ENCODE measurements at places on chromosomes 11 and 22.

DNA sequence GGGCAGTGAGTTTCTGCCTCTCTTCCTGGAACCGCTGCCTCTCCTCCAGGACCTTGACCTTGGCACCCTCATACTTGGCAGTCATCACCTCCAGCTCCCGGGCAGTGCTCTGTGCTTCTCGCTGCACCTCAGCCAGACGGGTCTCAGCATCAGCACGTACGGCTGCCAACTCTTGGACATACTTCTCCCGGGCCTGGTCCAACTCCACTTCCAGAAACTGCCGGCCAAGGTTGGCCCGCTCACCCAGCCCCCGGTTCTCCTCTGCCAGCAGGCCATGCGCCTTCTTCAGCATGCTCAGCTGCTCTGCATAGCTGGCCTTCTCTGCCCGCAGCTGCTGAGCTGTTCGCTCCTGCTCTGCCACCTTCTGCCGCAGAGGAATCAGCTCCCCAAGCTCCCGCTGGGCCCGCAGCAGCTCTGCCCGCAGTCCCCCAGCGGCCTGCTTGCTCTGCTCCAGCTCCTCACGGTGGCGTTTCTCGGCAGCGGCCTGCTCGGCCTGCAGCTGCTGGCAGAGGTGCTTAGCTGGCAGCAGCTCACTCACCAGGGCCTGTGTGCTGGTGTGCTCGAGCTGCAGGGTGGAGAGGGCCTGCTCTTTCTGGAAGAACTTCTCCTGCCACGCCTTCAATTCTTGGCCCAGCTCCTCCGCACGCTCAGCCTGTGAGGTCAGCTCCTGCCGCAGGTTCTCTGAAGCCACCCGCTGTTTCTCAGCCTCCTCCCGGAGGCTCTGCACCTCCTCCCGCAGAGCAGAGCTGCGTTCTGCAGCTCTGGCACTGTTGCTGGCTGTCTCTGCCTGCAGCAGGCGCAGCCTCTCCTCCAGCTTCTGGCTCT is 14.4 kb downstream of the IL18BP start:
- DNase-seq: no peak

DNA sequence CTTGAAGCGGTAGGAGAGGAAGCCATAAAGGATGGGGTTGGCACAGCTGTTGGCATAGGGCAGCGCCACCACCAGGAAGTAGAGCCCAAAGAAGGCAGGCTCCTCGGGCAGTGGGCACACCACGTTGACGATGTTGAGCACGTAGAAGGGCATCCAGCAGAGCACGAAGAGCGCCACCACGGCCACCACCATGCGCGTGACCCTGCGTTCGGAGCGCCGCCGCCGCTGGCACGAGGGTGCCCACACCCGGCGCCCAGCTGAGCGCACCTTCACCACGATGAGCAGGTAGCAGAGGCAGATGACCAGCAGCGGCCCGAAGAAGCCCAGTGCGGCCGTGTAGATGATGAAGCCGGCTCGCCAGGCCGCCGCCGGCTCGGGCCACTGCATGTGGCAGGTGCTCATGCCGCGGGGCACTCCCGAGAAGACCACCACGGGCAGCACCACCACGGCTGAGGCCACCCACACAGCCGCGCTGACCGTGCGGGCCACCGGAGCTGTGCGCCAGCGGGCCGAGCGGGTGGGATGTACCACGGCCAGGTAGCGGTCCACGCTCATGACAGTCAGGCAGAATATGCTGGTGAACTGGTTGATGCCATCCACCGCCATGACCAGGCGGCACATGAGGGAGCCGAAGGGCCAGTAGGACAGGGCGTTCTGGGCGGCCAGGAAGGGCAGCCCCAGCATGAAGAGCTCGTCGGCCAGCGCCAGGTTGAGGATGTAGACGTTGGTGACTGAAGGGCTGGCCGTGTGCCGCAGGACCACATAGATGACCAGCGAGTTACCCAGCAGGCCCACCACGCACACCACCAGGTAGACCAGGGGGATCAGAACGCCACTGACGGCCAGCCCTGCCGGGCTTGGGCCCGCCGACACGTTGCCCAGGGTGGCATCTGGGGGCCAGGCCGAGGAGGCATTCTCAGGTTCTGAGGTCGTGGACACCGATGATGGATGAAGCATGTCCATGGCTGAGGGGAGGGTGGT is 5.1 kb downstream of the SSTR3 start:
- peak; percentile 17 for DNase-seq

DNA sequence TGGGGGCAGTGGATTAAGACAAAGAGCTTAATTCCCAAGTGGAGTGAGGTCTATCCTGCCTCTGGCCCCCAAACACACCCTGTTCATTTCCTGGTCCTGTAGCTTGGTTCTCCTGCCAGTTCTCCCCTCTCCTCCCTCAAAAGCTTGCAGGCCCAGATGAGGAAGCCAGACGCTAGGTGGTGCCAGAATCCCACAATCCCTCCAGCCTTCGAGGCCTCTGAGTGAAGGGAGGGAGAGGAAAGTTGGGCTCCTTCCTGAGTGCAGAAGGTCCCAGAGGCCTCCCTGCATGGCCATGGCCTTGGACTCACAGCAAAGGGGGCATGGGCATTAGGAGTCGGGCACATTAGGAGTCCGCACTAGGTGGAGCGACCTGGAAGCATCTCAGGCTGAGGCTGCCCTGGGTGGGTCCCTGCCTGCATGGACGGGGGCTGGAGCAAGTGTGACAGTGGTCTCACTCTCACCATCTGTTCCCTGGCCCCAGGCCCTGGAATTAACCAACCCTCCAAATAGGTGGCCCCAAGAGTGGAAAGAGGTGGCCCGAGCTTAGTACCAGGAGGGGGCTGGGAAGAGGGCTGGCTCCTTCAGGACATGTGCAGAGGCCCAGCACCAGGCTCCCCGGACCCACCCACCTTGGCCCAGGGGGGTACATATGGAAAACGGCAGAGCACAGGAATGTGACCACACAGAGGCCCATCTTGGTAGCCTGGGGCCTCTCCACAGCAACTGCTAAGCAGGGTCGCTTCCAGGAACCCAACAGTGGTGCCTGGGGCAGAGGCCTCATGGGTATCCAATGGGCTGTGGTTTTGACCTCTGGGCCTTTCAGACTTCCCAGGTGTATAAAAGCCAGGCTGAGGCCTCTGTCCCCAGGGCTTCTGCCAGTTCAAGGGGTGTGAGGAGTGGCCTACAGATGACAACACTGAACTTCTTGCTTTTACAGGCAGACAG is 5.2 kb downstream of the FXYD2 start:
- peak; percentile 50 for DNase-seq

DNA sequence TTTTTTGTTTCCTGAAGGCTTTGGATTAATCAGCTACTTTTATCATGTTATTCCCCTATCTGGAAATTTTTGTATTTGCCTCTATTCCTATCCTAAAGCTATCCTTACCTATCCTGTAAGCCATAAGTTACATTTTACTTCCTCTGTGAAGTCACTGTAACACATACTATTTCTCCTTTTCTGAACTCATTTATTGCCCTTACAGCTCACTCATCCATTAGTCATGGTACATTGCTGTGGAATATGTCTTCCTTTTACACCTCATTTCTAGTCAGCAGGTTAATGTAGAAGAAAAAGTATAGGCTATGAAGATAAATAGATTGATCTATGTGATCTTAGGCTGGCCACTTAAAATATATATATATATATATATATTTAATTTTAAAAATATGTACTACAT is 28.0 kb downstream of the SWAP70 start:
- DNase-seq: no peak

DNA sequence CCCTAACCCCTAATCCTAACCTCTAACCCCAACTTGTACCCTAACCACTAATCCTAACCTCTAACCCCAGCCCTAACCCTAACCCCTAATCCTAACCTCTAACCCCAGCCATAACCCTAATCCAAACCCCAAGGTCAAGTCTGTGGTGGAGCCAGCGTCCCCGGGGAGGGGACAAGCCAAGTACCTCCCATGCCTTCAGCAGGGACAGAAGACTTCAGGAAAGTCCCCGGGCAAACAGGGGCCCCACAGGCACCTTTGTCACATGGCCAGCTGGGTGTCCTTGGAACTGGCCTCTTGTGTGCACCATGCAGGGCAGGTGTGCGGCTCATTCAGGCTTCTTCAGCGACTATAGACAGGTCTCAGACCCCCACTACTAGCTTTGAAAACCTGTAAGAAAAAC is 555.8 kb downstream of the BRD1 start:
- DNase-seq: no peak

- no peak for DNase-seq
These were observed 39.2 kb downstream of the CD6 start for GRCh38 chr11:61010466-61011228.

- no peak for DNase-seq
These were observed 5.3 kb upstream of the GNB1L start for GRCh38 chr22:19859861-19860510.

DNA sequence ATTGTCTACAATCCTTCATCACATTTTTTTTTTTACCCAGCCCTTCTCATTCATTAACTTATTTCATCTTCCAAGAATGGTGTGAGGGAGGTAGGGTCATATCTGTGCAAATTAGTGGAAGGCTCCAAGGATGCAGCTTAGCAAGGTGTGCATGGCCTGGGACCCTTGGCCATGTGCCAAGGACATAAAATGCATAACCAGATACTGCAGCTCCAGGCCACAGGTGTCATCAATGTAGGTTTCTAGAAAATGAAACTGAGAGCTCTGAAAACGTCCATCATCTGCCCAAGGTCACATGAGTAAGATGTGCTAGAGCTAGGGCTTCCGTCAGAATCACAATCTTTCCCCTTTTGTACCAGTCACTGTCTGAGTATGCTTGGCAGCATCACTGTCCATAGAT is 29.8 kb downstream of the ANKK1 start:
- no peak for DNase-seq

GRCh38 chr11:103659743-103660142 is 376.7 kb upstream of the DDI1 start:
- DNase-seq: no peak

GRCh38 chr22:49779853-49780697 is 47.6 kb downstream of the BRD1 start:
- no peak for DNase-seq

- no peak for DNase-seq
These were observed 67.4 kb upstream of the A4GALT start for GRCh38 chr22:42788021-42788420.

DNA sequence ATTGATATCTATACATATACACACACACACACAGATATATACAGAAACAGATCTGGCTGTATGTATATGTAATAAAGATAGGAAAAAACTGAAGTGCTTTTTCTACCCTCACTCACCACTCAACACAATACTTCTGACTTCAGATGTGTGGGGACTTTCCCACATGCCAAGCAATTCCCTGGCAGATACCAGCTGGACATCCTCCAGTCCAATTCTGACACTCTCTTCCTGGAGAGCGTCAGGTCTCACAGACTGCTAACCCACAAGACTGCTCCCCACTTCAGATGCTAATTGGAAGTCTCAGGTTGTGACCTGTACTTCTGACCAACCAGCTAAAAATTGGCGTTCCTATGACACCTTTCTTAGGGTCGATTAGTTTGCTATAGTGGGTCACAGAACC is 140.6 kb downstream of the ATG16L2 start:
- no peak for DNase-seq

DNA sequence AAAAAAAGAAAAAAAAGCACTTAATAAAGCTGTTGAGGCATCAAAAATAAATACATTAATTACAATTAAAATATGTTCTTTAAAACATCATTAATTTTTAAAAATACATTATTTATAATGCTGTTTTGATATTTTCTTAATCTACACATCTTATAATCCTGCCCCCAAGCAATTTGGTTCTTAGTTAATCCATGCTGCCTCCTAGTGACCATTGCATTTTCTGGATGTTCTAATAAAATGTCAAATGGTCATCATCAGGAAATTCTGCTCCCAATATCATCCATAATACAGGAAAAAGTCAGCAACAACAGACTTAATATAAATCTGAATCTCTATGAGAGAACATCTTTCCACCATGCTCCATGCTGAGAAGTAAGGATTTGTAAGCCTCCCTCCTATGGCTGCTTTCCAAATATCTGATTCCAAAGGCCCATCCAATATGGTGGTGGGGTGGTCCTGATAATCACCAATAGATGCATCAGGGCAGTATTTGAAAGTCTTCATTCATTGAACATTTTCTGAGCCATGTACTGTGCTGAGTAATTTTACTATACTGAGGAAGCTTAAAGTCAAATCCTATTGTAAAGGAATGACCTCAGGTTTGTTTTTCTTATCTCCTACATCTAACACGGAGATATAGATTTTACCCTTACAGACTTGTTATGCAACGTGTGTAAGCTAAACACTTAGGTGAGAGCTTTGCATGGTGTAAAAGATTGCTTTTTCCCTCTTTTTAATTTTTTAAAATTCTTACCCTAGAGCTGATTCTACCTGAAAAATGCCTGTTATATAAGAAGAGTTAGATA is 124.7 kb upstream of the BMAL1 start:
- DNase-seq: no peak

- DNase-seq: peak; percentile 37
These were observed at the start of gene CECR2 for GRCh38 chr22:17369439-17370025. Gene CECR2 (plus strand): TSS chr22:17369460. CDS start chr22:17369784, 324 bp downstream.

- no peak for DNase-seq
These were observed 39.3 kb upstream of the LRRC4C start for GRCh38 chr11:41498726-41499125.

DNA sequence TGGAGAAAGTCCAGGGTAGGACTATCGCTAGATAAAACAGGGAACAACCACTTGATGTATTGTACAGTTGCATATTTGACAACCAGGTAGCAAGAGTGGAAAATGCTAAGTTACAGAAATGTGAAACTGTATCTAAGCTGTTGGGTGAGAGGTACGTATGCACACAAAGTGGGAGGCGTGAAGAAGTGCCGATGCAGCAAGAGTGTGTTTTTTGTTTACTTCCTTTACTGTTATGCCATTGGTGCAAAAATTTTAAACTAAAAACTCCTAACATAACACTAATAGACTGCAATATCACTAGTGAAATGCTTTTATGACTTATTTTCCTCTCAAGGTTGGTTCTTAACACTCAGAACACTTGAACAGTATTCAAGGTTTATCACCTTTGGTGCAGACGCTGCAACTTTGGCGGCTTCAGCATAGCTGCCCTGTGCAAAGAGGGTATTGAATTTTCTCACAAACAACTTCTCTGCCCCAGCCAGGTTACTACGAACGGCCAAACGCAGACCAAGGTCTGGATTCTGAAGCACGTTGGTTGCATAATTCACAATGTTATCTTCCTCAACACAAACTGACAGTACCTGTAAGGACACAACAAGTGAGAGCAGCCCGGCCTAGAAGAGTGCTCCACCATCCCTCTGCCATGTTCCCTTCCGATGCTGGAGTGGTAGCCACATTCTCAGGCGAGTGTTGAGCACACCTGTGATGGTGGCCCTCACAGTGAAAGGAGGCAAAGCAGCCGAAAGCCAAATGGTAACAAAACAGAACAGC is 55.8 kb upstream of the SLC25A1 start:
- DNase-seq: no peak
